ENCODE measurements at places on chromosomes 13 and 19.

- DNase-seq: no peak
These were observed 18.4 kb downstream of the AMER2 start for GRCh38 chr13:25153736-25154135.

DNA sequence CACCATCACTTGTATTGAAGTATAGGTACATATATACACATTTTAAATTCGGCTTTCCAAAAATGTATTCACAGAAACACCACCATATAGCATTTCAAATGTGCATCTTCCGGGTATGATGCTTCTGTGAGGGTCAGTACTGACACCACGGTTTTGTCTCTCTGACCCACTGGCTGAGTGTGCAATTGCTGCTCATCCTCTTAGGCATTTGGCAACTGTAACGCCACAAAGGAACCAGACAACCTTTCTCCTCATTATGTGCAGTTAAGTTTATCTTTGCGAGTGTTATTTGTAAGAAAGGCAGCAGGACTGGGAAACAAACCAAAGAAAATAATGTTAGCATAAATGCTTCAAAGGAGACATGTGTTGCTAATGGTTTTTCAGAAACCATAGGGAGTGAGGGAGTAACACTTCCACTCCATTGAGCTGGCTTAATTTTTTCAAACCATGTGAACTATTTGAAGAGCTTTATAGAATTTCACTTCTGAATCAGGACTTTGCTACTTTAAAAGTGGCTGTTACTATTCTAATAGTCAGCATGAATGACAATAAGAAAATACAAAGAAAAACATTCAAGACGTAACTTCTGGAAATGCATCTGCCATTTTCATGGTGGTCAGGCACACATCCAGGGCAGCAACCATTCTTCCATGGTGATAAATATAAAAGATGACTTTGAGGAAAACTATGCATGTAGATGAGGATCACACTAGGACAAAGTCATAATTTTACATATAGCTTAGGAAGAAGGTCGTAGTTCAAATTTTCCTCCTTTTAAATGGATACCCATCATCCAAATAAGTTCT, 423.3 kb downstream of the MZT1 start:
- no peak for DNase-seq

- DNase-seq: peak; percentile 33
These were observed 271.2 kb upstream of the HTR2A start for GRCh38 chr13:47168066-47168465.

GRCh38 chr19:8192221-8192820, 16.8 kb upstream of the CERS4 start:
- DNase-seq: no peak

DNA sequence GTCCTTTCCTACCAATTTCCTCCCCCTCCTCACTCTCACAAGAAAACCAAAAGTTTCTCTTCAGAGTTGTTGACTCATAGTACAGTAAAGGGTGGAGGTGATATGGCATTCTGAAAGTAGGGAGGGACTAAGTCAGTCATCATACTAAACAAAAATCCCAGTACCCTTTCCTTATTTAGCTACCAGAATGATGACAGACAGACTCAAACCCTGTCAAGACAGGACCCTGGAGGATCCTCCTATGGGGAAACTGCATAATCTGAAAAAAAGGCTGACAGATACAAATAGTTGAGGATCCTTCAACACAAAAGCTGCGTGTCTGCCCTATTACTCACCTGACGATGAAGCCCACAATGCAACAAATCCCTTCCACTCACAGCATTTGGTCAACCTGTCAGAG, 55.5 kb downstream of the CYSLTR2 start:
- no peak for DNase-seq

GRCh38 chr19:43505941-43506340, 1.4 kb upstream of the PHLDB3 start:
- no peak for DNase-seq

DNA sequence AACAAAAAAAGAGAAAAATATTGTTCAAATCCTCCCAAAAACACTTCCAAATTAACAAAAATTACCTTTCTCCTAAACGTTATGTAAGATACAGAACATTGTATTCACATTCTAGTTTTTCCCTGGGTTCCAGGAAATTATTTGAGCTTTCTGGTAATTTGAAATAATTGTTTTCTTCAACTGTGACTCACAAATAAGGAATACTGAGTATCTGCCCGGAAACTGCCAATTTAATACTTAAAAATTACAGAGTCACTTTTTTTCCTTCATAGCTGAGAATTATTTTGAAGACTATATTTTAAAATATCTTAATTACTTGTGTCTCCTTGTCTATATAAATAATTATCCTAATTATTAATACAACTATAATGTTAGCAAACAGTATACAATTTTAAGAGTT, 709.0 kb upstream of the ARGLU1 start:
- no peak for DNase-seq

GRCh38 chr19:28289295-28290063, 923.5 kb downstream of the UQCRFS1 start:
- no peak for DNase-seq

- no peak for DNase-seq
These were observed 42.4 kb downstream of the WASF3 start for GRCh38 chr13:26599860-26600259.

Measured in HFFc6 (cell line).